ENCODE measurements at places on chromosomes 3 and 15.
A peak's percentile ranks its signal among the peaks of the same experiment; 100 is the strongest.

DNA sequence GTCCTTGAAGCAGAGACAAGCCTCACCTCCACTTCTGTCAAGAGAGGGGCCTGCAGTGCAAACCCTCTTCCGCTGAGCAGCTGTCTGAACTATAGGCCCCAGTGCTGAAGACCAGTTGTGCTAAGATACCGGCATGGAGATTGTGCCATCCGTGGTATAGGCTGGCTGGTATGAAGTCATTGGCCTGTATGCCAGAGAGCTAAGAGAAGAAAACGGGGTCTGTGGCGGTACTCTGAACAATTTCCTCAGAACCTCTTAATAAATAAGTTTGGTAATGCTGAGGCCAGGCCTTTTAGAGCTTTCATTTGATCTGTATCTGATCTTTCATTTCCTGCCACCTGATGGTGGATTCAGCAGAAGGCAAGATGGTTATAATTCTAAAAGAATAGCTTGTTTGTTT is 123.0 kb downstream of the LRIG1 start:
- no peak for DNase-seq

DNA sequence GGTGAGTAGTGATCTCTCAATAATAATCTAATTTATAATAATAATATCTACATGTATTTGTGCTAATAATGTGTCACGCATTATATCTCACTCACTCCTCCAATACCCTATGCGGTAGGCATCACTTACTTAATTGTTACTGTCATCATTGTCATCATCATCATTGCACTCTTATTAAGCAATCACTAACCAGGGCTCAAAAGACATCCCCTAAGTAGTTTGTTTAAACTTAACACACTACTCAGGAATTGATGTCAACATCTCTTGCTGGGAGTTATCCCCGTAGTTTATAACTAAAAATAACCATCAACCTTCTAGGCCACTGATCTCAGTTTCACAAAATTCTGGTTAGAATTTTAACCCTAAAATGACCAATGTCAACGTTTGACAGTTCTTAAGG is 56.8 kb upstream of the ICE2 start:
- DNase-seq: no peak

GRCh38 chr15:65610871-65611718 is at the start of gene INTS14:
Gene INTS14 (minus strand): TSS chr15:65611131. CDS start chr15:65607380, 3,751 bp downstream.
- peak; percentile 94 for DNase-seq

DNA sequence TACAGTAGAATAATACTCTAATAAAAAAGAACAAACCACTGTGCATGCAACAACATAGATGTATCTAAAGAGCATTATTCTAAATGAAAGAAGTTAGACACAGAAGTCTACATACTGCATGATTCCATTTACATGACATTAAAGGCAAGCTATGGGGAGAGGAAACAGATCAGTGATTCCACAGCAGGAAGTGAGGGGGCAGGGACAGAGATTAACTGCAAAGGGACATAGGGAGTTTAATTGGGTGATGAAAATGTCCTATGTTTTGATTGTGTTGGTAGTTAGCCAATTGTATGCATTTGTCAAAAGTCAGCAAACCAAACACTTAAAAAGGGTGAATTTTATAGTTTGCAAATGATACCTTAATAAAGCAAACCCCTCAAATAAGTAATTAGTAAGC is 13.8 kb downstream of the CRYGS start:
- DNase-seq: no peak

DNA sequence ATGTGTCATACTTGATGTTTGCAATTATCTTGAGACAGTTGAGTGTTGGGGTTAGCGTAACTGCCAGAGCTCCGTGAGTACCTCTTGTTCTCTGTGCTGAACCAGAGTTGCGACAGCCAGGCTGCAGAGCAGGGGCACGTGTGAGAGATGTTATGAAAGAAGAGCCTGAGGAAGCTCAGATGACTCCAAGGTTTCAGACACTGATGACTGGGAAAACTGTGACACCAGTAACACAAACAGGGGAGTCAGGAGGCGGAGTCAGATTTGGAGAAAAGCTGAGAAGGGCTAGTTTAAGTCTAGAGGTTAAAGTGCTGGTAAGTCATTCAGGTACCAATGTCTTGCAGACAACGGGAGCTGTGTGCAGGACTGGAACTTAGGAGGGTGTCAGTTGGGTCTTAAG is 45.0 kb downstream of the BLM start:
- DNase-seq: peak; percentile 5

DNA sequence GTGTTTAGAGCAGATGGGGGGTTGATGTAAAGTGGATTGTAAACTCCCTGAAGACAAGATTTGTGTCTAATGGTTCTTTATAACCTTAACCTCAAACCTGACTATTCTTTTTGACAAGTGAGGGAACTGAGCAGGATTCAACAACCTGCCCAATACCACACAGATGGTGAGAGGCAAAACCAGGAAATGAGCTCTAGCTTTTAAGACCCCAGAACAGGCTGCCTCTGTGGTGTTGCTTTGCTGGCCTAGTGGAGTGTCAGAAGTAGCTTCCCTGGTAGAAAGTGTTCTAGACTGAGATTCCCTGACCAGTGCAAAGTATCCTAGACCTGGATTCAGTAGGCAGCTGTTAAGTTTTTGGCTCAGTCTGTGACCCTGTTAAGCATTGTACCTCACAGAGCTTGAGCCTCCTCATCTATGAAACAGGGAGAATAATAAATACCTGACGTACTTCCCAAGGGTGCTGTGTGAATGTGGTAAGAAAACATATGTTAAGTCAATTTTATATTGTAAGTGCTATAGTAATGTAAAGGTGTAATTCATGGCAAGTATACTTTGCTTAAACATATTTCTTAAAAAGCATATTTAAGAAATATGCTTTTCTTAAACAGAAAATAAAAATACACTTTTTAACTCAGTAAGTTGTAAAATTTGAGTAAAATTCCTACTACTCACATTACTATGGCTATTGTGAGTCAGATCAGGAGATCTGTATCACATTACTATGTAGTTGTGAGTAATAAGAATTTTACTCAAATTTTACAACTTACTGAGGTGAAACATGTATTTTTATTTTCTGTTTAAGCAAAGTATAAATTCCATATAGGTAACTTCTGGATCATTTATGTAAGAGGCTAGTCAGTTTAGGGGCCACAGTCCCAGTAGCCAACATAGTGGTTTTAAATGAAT is 8.8 kb downstream of the GPR87 start:
- no peak for DNase-seq

DNA sequence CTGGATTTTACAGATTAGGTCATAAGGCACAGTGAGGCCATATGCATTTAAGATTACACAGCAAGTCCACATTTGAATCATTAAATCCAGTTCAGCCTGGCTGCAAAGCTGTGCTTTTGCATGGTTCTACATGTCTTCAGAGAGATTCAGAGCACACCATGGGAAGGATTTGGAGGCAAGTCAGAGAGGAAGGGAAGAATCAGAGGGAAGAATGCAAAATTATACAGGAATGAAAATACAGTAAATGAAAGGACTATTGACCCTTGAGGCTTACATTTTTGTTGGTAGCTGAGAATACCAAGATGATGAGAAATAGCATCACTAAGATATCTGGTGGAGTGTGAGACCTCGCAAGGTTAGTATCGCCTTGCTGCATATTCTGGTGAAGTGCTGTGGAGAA is 13.9 kb downstream of the FILIP1L start:
- DNase-seq: no peak

DNA sequence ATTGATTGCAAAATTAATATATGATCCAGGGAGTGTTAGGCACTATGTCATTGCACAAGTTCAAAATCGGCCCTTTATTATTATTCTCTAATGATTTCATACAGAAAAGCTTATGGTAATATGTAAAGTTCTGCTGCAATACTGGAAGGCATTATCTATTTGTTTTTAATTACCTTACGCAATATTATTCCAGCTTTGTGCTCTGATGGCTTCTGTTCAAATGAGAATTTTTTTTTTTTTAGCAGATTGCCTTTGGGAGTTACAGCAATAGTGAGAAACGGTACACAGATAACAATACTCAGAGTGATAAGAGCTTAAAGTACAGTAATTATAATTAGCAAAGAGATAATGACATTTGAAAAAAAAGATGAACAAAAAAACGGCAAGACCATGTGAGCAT is 602.2 kb upstream of the ALCAM start:
- no peak for DNase-seq

DNA sequence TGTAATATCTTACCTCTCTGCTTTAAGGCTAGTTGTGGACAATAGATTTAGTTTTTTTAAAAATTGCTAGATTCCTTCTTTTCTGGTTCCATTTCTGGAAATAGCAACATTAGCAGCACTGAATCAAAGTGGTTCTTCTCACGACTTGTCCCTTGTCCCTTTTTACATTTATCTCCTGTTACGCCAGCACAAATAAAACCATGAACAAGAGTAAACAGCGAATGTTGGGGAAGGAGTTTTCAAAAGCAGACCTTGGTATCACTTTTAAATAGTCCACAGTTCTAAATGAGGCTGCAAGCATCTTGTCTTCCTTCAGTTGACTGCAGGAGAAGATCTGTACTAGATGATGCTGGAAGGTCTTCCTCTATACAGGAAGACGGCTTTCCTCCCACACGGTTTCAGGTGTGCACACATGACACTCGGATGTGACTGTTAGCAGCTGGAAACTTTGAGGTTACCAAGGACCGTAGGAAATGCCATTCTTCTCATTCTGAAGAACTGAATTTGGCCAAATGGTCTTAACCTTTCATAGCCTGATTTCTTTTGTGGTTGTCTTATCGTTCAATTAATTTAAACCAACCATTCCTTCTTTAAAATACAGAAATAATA is 251.0 kb upstream of the ICE2 start:
- DNase-seq: no peak

DNA sequence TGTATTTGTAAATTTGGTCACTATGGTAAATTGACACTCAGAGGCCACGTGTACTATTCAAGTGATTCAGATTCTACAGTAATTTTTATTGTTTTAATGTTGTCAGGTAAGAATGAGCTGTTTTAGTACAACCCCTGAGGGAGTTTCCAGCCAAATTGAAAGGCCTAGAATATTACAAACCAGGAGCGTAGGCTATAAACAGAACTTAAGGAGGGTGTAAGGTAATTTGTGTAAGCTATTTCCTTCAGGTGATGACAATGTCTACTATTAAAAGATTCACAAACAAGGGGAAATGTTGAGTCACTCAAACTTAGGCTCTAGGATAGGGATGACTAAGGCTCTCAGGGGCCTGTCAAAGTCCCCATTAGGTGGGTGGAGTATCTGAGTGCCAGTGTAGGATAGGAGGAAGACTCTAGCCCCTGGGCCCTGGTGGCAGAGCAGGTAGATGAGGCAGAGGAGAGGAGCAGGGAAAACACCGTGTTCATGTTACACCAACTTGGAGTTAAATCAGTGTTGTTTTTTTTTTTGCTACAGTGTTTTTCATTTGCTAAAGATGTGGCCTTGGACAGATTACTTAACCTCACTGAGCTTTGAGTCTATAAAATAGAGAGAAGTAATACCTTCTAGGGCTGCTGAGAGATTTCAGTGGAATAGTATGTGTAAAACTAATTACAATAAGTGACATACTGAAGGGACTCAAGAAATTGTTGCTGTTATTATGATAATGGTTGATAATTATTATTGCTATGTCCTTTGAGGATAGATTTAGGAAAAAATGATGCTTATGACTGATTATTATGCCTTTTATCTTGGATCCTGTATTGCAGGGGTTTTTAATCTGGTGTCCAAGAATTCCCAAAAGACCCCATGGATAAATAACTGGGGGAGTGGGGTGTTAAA is 10.3 kb downstream of the TM4SF1 start:
- DNase-seq: no peak

All from nucleus accumbens (tissue), 56 donors.